ENCODE measurements at places on chromosomes 11 and 22. TPM values are rescaled to one million over a fixed set of nuclear protein-coding genes. Genes with fewer than 3 reads are reported as not detected.
A peak's percentile ranks its signal among the peaks of the same experiment; 100 is the strongest.

Gene OR51I1
- not detected for polyA plus RNA-seq

DNA sequence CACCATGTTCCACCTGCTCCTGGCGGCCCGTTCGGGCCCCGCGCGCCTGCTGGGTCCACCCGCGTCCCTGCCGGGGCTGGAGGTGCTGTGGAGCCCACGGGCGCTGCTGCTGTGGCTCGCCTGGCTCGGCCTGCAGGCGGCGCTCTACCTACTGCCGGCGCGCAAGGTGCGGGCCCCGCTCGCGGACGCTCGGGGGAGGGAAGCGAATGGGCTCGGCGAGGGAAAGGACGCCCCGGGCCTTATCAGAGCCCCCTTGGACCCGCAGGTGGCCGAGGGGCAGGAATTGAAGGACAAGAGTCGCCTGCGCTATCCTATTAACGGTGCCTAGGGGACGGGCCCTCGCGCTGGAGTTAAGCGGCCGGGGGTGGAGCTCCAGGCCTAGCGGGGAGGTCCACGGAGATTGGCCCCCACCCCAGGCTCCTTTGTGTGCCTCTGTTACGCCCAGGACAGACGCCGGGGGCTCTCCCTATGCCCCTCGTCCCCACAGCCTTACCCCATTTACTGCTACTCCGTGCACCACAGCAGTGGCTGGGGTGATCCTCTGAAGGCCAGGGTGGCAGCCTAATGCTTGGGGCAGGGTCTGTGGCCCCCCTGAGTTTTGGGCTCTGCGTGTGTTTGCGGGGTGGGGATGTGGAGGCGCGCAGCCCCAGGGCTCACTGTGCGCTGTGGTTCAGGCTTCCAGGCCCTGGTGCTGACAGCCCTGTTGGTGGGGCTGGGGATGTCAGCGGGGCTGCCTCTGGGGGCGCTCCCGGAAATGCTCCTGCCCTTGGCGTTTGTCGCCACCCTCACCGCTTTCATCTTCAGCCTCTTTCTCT is 1.1 kb downstream of the TM7SF2 start:
- peak; percentile 74 for DNase-seq

DNA sequence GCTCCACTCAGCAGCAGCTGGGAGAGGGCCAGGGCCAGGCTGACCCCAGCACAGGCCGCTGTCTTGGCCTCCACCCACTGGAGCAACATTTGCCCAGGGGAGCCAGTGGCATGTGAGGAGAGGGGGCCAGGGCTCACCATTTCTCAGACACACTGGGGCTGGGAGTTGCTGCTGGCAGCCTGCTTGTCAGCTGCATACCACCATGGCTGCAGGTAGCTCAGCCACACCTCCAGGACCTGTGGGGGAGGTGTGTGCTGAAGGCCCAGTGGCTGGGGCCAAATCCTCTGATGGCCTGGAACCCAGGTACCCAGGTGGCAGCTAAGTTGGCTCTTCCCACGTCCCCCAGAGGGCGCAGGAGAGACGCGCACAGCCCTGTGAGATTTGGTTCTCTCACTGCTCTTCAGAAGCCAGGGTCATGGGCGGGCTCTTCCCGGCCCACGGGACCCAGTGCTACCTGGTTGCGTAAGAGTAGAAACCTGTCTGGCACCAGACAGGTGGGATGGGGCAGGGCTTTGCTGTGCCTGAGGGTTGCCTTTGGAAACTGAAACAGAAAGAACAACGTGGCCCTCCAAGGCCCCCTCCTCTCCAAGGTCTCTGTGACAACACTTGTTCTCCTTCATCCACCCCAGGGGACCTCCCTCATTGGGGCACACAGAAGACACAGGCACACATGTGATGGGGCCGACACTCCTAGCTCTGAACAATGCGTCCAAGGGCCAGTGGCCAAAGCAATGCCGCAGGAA is 98.8 kb downstream of the MED15 start:
- DNase-seq = peak; percentile 50

DNA sequence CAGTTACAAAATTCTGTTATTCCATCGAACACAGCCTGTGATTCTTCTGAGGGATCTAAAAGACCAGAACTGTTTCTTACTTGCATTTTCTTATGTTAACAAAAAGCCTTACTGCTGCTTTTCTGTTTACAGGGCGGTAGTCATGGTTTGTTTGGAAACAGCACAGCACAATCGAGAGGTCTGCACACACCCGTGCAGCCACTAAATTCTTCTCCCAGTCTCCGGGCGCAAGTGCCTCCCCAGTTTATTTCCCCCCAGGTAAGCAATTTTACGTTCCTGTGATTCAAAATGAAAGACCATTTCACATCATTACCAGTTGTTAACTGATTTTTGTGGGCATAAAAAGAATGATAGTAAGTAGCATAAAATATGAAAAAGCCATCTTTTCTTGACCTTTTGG is 60.8 kb upstream of the ADSL start:
- no peak for DNase-seq

DNA sequence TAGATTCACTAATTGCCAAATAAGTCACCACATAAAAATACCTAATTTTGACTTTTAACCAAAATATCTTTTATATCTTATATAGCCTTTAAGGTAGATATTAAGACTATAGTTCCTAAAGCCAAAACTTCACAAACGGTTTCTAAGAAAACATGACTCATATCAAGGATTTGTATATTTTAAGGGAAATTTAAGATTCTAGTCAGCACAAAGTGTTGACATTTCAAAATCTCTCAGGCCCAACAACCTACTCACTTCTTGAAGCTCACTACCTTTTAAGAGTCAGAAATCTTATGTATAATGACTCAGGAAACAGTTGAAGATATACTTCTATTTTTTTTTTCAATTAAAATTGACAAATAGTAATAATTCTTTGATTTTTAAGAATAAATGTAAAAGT is 221.9 kb downstream of the SBF2 start:
- no peak for DNase-seq

DNA sequence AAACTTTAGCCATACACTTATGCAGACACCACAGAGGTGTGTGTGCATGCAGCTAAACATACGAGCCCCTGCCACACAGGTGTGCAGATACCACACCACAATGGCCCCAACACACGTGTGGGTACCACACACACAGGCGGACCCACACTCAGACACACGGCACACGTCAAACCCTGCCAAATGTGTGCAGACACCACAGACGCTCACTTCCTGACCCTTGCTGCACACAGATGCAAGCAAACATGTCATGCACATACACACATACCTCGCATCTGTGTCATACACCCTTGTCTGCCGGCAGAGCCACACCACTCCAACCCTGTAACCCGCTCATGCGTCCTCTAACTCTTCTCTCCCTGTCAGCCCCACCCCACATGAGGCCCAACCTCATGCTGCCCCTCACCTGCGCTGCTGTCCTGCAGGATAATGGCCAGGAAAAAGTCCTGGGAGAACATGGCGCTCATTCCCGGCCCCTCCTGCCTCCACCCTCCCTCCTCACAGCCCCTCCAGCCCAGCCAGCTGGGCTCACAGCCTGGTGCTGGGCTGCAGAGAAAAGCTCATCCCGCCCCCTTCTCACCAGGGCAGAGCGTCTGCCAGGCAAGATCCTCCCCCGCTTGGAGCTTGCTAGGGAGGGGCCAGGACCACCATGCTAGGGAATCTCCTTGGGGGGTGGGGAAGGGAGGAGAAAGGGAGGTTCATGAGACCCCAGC is 14.2 kb downstream of the SMPD1 start:
- DNase-seq = no peak

- DNase-seq = no peak
These were observed 48.5 kb upstream of the PRODH start for GRCh38 chr22:18984564-18984963.

DNA sequence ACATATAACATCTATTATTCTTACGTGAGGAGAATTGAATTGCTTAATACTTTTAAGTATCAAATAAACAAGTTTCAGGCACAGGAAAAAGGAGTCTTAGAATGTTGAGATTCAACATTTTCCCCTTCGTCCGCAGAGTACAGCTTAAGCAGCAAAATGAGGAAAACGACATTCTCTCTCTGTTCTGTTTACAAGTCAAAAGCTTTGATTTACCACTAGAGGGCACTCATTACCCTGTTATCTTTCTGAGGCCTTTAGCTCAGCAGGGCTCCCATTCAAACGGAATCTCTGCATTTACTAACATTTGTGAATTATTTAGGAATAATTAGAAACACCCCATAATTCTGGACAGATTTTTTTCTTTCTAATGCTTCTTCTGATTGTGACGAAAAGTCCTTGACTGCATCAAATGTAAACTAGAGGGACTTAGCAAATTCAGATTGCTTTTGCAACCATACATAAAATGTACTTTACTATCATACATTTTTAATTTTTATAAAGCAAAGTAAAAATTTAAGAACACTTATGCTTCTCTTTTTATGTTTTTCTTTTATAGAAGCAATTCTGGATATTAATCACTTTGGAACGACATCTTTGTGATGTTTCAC is 75.0 kb downstream of the JRKL start:
- no peak for DNase-seq

DNA sequence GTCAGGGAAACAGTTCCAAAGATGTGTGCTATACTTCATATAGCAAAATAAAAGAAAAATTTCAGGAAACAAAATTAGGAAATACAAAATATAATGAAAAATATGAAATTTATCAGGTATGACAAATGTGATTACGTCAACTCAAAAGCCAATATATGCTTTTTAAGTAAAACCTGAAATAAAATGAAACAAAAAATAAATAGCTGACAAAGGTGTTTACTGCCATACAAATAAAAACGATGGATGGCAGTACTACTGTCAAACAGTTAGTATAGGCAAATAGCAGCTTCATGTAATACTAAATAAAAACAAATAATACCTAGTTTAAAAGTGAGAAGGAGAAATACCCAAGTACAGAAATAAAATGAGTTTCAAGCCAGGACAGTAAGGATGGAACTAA is 13.7 kb downstream of the CEP57 start:
- DNase-seq = no peak

Data from heart right ventricle (tissue), 16 donors.